Activated T-cell treated with anti-CD3 and anti-CD28 coated beads for 4 hours (primary cell): ENCODE measurements at places on chromosomes 7 and 10.

- DNase-seq = no peak
Observed at GRCh38 chr10:14185316-14186045, 145.2 kb downstream of the FRMD4A start.

DNA sequence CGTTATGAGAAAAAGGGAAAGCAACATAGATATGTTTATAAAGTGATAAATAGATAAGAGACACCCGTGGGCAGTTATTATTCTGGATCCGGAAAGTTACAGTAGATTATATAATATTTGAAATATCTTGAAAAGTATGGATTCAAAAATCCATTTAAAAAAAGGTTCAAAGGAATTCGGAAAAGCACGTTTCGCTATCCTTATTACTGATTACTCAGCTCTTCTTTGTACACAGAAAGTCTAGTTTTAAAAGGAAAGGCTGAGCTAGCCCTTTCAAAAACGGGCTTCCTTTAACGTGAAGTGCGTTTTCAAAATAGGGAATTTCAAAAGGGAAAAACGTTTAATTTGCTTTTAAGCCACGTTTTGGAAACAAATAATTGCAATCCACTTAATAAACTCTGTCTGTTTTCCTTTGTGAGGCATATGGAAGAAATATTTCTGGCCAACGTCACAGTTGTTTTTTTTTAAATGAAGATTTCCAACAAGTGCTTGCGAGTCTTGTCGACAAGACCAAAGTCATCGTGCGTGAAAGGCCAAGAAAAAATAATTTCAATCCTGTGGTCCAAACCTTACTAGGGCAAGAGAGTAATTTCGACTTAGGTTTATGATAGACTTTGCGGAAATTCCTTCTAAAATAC lies 2.2 kb upstream of the SKIDA1 start:
- DNase-seq = no peak

DNA sequence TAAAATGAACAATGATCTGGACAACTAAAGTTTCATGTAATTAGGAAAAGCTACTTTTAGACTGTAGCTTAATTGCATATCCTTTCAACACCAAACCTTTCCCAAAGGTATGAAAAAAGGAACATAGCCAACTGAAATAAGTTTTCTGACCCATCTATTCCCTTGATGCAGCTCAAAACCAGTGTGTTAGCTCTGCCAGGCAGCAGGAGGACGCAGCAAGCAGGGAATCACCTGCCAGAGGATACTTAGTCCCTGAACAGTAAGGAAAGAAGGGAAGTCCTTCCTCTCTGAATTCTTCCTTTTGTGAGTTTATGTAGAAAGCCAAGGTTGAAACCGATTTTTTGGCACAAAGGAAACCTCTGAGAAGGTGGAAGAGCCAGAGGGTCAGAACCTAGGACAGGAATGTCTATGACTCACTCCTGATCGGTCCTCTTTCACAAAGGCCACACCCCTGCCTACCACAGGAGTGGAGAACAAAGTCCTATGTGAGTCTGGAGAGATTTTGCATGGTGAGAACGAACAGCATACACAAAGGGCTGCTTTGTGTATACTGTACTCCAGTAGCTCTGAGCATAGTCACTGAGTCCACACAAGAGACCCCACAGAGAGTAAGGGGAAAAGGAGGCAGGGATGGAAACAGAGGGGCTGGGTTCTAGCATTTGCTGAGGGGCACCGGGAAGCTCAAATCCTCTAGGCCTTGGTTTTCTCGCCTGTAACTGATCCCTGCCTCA lies 68.8 kb upstream of the GSDME start:
- no peak for DNase-seq

- no peak for DNase-seq
Observed at GRCh38 chr10:18666810-18667209, 7.6 kb downstream of the ARL5B start.

GRCh38 chr10:93844979-93845626 lies 48.7 kb upstream of the SLC35G1 start:
- DNase-seq = no peak

- no peak for DNase-seq
Observed at GRCh38 chr10:130230611-130231010, 94.4 kb downstream of the GLRX3 start.

DNA sequence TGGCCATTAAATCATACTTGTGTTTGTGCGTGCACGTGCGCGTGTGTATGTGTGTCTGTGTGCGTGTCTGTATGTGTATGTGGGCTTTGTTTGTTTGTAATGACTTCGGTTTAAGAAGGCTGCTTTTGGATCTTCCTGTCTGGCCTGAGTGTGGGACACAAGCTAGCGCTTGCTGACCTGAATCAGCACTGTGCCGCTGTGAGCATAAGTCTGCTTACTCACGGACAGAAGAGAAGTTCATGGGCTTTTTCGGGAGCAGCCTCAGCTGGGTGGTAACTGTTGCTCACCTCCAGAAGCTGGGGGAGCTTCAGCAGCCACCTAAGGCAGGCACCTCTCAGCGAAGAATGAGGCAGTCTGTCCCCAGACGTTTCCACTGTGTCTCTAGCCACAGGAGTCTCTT lies 56.1 kb upstream of the TRUB1 start:
- no peak for DNase-seq

- DNase-seq = no peak
Observed at GRCh38 chr7:148521271-148521670, 69.3 kb upstream of the C7orf33 start.

DNA sequence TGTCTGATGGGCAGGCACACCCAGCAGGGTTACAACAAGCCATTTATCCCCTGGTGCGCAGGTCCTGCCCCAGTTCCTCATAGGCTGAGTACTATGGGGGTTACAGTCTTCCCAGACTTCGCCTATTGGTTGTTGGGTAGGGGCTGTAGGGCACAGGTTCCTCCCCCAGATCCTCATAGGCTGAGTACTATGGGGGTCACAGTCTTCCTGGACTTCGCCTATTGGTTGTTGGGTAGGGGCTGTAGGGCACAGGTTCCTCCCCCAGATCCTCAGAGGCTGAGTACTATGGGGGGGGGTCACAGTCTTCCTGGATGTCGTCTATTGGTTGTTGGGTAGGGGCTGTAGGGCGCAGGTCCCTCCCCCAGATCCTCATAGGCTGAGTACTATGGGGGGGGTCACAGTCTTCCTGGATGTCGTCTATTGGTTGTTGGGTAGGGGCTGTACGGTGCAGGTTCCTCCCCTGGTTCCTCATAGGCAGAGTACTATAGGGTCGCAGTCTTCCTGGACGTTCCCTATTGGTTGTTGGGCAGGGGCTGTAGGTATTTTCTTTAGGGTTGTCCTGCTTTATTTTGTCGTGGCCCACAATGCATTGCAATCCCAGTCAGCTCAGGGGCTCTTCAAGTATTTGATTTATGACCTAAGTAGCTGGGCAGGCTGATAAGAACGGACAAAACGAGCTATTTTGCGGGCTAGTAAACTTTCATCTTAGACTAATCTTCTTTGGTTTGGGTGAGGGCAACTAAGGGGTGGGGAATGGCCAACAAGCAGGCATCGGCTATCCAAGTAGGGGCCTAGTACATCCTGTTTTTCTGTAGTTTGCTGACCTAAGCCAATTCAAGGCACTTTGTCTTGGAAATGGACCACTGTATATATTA lies 3.4 kb downstream of the LRRC27 start:
- no peak for DNase-seq

- no peak for DNase-seq
Observed at GRCh38 chr10:7423521-7423920, 12.7 kb upstream of the SFMBT2 start.

DNA sequence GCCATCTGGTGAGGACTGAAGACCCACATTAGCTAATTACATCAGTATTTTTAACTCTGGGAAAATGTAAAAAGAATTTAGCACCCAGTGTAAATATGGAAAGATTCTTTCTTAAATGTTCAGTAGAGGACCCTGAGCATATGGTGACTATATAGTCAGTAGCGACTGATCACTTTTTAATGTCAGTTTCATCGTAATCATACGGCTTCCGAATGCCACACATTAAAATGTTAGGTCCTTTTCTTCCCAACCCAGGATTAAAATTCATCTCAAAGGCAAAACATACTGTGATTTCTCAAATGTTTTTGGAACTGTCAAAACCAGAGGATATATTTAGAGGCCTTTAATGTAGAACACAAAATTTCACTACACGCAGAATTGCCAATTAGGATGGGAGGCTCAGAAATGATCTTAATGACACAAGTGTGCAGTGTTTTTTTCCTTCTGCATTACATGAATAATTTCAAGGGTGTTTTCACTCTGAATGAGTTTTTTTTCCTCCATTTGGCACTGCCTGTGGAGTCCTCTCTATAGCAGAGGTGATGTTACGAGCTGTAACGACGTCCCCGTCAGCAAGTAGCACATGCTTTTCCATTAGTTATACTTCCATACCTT lies 382.7 kb downstream of the PAXIP1 start:
- no peak for DNase-seq

DNA sequence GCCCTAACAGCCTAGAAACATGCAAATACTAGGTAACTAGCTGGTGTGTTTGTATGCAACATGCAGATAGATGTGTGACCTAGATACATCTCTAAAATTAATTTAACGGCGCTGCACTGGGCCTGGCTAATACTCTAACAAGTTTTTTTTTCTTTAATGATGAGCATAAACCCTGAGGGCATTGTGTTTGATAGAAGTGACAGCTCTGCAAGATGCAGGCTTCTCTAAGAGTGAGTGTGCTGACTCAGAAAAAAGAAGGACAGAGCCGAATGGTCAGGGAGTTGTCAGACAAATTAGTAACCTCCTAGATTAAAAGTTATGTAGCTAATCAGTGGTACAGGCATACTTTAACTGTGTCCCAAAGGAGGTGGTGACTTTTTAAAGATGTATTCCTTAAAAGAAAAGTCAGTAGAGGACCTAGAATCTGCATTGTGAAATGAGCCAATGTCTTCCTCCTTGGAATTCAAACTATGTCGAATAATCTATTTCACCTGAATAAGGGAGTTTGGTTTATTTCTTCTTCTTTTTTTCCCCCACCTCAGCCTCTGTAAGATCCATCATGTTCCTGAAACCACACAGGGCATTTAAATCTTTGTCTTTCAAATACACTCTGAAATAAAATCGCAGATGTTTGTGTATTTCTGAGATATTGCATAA lies 315.1 kb downstream of the GFRA1 start:
- no peak for DNase-seq

DNA sequence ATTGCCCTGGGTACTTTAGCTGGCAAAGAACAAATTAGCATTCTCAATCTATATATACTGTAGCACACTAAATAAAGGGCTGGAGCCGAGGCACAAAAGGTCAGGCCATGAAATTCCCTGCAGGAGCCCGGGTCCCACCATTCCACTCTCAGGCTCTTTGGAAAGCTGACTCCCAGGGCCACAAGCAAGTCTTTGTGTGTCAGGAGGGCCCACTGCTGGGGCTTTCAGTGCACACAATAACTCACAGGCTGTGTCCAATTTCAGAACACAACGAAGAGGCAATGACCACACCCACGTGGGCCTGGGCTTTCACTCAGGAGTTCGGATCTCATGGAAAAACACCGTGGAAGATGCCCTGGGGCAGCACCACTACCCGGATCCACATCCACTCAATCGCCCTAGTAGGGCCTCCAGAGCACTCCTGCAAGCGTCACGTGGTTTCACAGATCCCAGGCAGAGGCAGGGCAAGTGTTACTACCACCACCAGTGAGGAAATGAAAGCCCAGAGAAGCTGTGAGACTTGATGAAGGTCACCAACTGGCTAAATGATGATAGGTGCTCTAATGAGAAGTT lies 60.3 kb downstream of the COBL start:
- DNase-seq = no peak

- DNase-seq = no peak
Observed at GRCh38 chr10:36880898-36881297, 244.5 kb upstream of the ANKRD30A start.

DNA sequence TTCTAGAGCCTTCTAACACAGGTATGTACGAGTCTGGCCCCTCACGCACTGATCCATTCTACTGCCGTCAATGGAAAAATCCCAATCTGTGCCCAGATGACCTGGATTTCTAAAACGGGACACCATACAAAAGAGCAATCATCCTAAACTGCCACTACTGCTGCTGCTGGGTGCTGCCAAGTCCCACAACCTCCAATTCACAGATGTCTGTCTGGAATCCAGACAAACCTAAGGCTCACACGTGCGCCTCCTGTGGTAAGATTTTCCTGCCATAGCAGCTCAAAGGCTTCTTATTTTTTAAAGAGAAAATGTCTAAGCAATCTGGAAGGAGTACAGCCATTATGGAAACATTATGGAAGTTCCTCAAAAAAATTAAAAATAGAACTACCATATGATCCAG lies 40.9 kb downstream of the JCAD start:
- DNase-seq = no peak

DNA sequence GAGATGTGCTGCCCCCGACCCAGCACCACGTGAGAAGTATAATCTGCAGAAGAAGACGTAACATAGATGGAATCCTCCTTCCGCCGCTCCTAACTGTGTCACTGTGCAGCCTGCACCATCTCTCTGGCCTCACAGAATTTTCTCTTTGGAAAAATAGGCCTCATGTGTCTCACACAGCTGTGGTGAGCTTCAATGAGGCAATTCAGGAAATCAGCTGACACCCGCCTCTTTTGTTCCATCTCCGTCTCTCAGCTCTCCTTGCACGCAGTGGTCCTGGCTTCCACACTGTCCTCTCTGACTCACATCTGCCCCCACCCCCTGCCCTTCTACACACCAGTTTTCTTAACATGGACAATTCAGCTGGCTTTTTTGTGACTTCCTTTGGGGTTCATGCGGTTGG lies 7.2 kb downstream of the C10orf90 start:
- no peak for DNase-seq

DNA sequence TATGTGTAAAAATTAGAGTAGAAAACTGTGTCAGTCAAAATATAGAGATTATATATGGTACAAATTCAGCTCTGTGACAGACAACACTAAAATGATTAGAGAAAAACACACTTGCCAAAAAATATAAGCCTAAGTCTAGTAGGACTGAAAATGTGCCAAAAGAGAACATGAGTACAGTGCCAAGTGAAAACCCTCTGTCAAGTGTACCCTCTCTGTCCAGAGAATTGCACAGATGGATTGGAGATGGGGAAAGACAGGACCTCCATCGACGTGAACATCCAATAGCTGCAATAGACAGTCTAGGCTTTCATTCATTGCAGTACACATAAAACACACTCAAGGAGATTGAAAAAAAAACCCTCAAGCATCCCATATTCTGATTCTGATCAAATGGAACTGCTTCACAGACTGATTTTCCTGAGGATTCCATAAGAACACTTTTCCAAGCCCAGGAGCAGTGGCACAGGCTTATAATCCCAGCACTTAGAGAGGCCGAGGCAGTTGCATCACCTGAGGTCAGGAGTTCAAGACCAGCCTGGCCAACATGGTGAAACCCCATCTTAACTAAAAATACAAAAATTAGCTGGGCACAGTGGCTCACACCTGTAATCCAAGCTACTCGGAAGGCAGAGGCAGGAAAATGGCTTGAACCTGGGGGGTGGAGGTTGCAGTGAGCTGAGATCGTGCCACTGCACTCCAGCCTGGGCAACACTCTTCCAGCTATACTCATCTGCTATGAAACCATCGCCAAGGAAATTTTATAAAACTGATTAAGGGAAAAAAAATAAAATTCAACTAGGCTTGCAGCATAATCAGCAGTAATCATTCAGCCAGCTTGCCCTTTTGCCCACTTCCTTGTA lies 110.0 kb upstream of the TRIM24 start:
- no peak for DNase-seq

- DNase-seq = no peak
Observed at GRCh38 chr10:32418572-32418971, 27.4 kb upstream of the CCDC7 start.

GRCh38 chr7:33973231-33974015 lies 68.1 kb downstream of the BMPER start:
- no peak for DNase-seq
